ENCODE measurements at places on chromosomes 5 and 9.

DNA sequence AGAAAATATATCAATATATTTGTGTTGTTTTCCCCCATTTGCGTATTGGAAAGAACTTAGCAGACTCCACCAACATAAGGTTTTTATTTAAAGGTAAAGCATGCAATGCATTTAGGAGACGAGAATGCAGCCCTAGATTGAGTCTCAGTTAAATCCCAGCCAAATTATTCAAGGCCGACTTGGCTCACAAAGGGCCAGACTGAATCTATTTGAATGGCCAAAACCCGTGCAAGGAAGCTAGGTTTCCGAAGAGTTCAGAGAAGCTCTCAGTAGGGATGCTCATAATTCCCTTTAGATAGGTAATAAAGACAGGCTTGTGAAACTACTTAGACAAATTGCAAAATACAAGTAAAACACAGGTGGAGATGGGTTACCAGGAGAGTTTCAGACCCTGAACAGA, 520.3 kb downstream of the CDH9 start:
- DNase-seq: no peak

DNA sequence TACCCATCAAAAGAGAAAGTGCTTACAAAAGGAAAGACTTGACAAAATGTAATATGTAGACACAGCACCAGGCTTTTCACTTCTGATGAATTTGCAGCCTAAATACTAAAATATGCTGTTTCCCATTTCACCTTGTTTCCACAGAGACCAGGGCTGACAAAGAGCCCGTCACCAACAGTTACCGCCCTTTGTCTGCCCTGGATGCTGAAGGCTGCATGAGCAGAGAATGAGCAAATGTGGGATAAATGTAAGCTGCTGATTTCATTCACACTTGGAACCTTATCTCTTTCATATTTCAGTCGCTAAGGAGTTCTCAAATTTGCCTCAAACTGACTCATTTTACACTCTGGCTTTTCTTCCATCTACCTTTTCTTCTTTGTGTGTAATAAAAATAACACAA, 213.9 kb downstream of the TMEM167A start:
- DNase-seq: no peak

GRCh38 chr9:99133145-99133544, 28.2 kb downstream of the TGFBR1 start:
- no peak for DNase-seq

DNA sequence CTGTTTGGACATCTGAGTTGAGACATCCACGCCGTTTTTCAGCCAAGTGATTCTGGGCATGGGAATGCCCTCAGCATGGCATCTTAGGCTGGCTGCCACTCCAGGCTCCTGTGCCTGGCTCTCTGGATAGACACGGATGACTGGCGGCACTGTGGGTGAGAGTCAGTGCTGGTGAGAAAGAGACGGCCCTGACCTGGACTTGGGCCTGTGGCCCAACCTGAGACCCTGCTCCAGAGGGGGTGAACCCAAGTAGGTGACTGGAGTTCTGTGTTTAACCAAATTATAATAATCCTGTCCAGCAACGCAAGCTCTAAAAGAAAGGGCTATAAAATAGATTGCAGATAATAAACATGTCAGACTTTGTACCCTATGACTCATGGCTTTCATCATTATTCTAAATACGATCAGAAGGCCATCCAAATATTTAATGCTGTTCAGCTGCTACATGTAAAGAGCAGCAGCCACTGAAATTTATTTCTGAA, 173.9 kb downstream of the HSPA4 start:
- no peak for DNase-seq

GRCh38 chr9:114177423-114178064, 22.2 kb downstream of the COL27A1 start:
- DNase-seq: no peak

DNA sequence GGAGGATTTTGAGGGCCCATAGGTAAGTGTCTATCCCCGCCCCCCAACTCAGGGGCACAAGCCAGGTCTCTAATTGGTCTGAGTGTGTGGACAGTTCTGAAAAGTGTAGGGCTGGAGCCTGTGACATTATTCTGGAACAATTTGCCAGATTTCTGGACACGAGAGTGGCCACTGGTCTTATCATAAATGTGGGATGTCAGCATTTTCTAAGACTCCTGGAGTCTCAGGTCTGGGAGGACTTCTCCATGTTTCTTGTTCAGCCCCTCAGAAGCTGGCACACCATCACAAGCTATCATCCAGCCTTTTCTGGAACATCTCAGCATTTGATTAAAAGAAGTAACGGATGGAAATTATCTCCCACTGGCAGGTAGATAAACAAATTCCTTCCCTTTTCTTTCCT, 141.4 kb downstream of the SEC61B start:
- no peak for DNase-seq

DNA sequence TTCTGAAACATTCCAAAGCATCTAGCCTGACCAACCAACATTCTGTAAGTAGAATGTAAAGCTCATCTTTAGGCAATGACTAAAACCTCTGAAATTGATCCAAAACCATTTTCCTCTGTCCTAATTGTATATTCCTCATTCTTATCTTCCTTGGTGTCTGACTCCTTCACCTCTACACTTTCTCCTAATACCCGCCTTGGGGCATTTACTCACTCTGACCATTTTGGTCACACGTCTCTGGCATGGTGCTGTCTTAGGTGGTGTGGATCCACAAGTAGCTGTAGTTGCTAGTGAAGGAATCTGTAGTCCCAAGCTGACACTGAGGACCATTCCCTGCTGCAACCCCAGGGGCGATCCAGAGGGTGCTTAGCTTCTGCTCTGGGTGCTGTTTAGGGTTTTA, 40.8 kb upstream of the LMNB1 start:
- no peak for DNase-seq

- DNase-seq: peak; percentile 67
Measured at GRCh38 chr9:91896513-91897121, 53.4 kb downstream of the ROR2 start.

DNA sequence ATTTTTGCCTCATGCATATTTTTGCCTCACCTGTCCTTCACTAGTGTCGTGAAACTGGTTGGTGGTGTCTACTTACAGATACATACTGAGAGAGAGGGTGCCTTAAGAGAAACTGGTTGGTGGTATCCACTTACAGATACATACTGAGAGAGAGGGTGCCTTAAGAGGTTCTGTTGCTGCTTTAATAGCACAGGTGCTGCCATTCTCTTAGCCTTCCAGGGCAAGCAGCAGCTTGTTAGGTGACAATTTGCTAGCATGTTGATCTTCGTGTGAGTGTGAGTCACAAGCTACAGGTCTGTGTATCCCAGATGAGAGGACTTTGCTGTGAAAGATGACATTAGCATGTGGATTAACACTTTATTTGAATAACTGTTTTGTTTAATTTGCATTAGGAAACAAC, 1.4 kb downstream of the PTTG1 start:
- no peak for DNase-seq

- DNase-seq: no peak
Measured at GRCh38 chr9:132754236-132754635, 84.0 kb downstream of the GTF3C4 start.

DNA sequence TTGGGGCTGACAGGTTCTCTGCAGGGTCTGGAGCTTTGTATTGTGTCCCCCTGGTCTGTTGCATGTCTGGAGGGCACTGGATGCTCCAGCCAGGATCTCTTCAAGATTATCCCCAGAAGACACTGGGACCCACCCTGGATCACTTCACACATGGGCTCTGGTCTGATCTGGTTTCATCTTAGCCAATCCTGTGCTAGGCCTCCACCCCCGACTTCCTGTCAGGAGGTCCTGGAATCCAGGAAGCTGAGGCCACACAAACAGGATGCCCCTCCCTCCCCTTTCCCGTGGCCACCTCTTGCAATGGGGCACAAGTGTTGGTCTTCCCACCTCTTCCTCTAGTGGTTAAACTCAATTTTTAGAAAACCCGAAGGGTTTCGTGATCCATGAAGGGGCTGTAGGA, 242.6 kb upstream of the MVB12B start:
- DNase-seq: no peak

DNA sequence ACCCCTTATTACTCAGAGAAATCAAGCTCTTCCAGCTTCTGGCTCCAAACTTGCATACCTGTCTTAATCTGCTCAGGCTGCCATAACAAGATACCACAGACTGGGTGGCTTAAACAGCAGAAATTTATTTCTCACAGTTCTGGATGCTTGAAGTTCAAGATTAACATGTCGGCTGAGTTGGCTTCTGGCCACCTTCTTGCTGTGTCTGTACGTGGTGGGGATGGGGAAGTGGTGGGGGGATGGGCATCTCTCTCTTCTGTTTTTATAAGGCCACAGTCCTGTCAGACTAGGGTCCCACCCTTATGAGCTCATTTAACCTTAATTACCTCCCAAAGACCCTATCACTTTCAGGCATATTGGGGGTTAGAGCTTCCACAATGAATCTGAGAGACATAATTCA, 140.5 kb downstream of the SV2C start:
- DNase-seq: no peak

GRCh38 chr5:91381239-91381773, 1.8 kb downstream of the ARRDC3 start:
- no peak for DNase-seq

DNA sequence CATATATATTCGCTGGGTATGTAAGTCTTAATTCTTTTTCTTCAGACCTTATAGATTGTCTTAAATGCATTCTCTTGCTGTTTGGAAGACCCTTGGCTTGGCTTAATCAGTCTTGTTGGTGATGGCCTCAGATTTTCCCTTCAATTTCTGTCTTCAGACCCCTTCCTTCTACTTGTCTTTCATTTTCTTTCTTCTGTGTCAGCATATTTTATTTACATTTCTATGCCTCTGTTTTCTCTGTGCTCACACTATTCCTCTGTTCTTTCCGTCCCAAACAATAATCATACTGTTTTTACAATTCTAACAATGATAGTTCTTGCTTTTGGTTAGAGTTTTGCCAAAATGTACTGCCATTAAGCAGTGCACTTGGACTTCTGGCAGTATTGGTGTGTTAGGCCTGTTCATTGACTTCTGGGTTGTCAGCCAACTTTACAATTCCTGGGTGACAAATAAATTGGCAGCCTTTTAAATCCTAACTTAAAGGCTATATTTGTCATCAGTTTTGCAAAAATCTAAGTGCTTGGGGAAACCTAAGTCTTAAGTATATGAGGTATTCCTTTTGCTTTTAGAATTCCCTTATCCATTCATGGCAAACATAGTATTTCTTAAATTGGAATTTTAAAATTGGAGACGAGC, 8.0 kb downstream of the SRFBP1 start:
- no peak for DNase-seq

- no peak for DNase-seq
Measured at GRCh38 chr5:94830520-94830919, 212.1 kb downstream of the SLF1 start.

GRCh38 chr5:1116109-1116740, 4.4 kb upstream of the SLC12A7 start:
- no peak for DNase-seq

GRCh38 chr9:108889649-108890067, 27.6 kb downstream of the ACTL7A start:
- DNase-seq: peak; percentile 38

DNA sequence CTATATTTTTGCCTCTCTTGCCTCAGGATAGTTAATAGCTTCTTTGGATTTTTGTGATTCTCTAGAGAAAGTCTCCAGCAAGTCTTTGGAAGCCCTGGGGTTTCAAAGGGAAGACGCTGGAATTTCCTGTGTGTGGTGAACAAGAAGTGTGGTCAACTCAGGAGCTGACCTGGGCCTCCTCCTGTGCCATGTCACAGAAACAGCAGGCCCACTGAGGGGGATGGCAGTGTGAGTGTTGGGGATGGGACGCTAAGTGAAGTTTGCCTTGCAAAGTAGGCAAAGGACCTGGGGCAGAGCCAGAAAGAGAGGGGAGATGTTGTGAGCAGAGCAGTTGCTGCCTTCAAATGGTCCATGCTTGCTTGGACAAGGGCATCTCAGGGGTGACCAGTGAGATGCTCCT, 226.3 kb downstream of the DMRT2 start:
- DNase-seq: no peak

DNA sequence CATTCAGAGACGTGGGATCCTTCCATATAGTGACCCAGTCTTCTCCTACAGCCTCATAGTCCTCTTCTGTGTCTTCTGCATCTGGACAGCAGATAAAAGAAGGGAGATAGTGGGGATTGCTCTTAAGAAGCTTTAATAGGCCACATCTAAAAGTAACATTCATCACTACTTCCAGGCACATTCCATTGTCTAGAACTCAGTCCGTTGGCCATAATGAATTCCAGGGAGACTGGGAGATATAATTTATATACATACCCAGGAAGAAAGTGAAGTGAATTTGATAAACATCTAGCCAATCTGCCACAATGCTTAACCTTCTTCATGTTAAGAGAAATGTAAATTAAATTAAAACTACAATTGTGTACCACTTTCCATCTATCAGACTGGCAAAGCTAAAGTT, 22.5 kb upstream of the GLIPR2 start:
- no peak for DNase-seq

DNA sequence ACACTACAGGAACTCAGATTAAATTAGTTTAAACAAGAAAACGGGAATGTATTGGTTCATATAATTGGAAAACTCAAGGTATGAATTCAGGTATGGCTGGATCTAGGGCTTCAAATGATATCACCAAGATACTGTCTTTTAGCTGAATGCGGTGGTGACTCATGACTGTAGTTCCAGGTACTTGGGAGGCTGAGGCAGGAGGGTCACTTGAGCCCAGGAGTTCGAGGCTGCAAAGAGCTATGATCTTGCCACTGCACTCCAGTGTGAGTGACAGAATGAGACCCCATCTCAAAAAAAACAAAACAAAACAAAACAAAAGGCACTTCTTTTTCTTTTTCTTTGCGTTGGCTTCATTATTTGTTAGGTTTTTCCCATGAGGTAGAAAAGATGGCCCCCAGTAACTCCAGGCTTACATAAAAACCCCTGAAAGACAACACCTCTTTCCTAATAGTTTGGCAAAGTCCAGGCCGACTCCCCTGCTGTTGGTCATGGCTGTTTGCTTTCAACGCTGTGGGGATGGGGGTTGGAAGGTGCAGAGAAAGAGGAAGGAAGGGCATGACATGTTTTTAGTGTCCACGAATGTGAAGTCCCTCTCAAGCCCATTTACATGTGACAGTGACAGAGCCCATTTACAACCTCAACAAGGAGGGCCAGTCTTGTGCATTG, 39.8 kb upstream of the CRB2 start:
- no peak for DNase-seq

DNA sequence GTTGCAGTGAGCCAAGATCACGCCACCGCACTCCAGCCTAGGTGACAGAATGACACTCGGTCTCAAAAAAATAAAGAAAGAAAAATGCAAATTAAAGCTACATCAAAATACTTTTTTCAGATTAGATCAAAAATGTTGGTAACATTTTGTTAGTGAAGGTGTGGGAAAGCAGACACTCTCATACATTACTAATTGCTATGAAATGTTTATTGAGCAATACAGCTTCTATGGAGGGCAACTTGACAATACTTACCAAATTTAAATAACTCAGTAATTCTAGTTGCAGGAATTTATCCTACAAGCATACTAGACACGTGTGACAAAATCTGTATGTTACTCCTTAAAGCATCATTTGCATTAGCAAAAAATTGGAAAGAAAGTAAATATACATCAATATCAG, 4.1 kb downstream of the TRIM23 start:
- DNase-seq: no peak

- no peak for DNase-seq
Measured at GRCh38 chr5:96896276-96896675, 20.0 kb downstream of the ERAP2 start.
